A549 treated with AZD2906 at 1 μM for 4 hours (cell line): ENCODE measurements at places on chromosomes 7 and 10. TPM values are rescaled to one million over a fixed set of nuclear protein-coding genes. Genes with fewer than 3 reads are reported as not detected.

NEUROD6 gene
- total RNA-seq: not detected in 5 replicates

IKZF1 gene
- total RNA-seq: 0.06 TPM in 1 of 5 replicates, not detected in the others

HELLS gene
- total RNA-seq: 22.9 to 28.0 TPM (median 25.2 TPM) in 5 replicates

VWC2 gene
- total RNA-seq: not detected in 5 replicates

MUC12 gene
- total RNA-seq: 12.5 to 23.4 TPM (median 19.2 TPM) in 5 replicates

TMEM184A gene
- 6.5 to 10.4 TPM (median 8.1 TPM) in 5 replicates for total RNA-seq

EN2 gene
- 0.56 to 0.94 TPM (median 0.92 TPM) in 5 replicates for total RNA-seq

OR2A42 gene
- total RNA-seq: not detected in 5 replicates
